ENCODE measurements at places on chromosomes 7 and 10. TPM values are rescaled to one million over a fixed set of nuclear protein-coding genes. Genes with fewer than 3 reads are reported as not detected.

- DNase-seq: no peak
Measured at GRCh38 chr7:100875356-100875751, 451 bp downstream of the SRRT start.

Gene STEAP4
- total RNA-seq: 2.1 TPM

Gene GIMAP2
- 0.85 TPM for total RNA-seq

DNA sequence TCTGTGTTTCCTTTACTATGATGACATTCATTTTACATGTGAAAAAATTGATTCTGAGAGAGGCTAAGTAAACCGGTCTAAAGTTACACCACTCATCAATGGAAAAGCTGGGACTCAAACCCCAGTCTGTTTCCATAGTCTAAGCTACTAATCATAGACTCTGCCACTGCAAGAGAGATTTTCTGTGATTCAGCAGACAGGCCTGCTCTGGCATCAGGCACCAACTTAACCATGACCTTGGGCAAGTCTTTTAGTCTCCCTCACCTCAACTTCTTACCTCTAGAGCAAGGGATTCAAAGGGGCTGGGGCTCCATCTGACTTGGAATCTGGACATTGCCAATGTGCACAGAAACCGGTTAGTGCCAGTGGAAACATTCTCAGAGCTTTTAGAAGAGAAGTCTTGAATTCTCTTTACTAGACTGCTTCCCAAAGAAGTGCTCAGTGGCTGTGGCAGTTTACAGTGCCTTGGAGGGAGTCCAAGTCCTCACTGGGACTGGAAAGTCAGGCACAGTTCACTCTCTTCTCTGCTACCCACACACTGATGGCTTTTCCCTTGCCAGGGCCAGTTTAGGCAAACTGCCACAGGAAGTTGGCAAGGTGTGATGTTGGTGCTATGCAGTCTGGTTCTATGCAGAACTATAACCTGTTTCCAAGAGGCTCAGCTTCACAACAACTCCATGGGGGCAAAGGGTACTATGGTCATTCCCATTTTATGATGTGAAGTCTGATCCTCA is 4.5 kb upstream of the BLNK start:
- DNase-seq: peak; percentile 83

Gene ETV1
- total RNA-seq: 2.3 TPM

DNA sequence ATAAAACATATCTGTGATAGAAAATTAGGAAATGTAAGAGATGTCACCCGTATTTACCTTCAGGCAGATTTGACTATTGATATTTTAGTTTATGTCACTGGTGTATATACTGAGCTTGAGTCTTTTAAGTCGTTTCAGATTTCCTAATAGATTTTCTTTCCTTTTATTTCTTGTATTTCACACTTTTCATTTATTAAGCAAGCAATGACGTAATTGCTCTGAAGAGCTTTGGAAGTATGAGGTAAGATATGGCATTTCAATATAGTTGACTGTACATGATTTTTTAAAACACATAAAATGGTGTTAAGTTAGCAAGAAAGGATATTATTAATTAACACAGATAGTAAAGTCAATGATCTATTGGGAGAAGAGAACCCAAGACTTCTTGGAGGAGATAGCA is 652.6 kb downstream of the SORCS1 start:
- DNase-seq: no peak

Gene CTNNA3
- total RNA-seq: under 0.01 TPM

DNA sequence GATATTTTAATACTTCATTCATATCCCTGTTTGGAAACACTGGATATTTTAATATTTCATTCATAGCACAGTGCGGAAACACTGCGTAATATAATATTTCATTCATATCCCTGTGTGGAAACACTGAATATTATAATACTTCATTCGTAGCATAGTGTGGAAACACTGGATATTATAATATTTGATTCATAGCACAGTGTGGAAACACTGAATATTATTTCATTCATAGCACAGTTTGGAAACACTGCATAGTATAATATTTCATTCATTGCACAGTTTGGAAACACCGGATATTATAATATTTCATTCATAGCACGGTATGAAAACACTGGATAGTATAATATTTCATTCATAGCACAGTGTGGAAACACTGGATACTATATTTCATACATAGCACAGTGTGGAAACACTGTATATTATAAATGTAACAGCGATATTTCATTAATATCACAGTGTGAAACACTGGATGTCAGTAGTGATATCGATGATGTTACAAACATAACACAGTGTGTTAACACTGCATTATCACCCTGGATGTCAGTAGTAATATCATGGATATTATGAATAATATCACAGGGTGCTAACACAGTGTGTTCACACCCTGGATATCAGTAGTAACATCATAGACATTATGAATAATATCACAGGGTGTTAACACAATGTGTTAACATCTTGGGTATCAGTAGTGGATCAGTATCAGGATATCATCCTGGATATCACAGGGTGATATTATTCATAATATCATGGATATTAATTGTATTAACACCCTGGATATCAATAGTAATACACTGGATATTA is 2.9 kb upstream of the TMEM225B start:
- DNase-seq: no peak

DNA sequence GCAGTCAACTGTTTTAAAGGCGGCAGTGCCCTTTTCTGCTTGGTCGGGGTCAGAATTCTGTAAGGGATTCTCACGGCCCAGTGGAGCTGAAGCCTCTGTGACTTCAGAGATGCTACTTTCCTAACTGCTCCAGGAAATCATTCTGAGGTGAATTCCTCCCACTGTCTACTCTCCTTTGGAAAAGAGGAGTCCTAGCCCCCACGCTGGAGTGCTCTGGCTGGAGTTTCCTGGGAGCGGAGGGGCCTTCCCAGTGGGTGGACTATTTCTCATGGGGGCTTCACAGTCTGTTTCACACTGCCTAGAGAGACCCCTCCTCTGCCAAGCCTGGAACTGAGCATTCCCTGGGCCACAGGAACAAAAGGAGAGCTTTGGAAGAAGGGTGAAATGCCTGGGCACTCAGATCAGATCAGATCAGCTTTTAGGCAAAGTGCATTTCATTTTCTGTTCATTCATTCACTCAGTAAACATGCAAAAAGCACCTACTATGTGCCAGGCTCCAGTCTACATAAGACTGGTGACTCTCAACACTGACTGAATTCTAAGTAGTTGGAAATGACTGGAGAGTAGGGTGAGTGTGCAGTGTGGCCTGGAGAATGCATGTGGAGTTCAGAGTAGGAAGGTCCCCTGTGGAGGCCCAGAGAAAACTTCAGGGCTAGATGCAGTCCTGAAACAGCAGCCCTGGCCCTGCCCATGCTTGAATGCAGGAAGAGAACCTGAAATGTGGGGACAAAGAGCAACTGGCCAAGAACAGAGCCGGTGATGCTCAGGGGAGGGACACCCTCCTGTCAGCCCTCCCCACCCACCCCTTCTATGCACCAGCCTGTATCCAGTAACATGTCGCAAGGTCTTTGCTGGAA is 12.2 kb downstream of the ZNF488 start:
- DNase-seq: no peak

DNA sequence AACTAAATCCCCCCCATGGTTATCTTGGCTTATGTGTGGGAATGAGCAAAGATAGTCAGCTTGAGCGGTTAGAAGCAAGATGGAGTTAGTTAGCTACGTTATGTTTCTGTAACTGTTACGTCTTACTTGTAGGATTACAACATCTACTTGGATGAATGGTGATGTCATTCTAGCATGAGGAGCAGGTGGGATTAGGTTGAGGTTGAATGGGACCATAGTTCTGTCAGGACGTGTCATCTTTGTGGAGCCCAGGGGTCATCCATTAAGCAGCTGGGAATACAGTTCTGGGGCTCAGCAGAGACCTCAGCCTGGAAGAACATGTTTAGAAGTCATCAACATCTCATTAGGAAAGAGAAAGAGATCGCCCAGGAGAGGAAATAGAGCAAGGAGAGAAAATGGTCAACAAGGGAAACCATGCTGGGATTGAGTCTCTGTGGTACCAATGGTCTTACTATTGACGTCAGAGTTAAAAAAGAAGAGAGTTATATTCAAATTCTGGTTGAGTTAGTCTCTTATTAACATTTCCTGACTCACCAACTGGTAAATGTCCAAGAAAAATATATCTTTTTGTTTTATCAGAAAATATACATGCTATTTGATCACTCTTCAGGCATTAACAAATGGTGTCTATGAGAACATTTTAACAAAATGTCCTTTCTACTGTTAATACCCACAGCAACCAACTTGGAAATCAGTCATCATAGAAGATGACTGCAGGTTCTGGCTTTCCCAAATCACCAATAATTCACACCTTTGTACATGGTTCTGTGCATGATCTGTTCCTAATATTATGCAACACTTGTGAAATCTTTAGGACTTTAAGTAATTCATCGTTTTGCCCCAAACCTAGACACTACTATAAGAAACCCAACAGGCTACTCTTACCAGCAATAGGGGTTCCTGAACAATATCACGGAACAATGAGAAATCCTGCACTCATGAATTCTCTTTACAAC is 96.9 kb downstream of the KIAA1217 start:
- no peak for DNase-seq

Gene MLXIPL
- not detected for total RNA-seq

- DNase-seq: no peak
Measured at GRCh38 chr10:97096261-97097083, 89.3 kb downstream of the SLIT1 start.

DNA sequence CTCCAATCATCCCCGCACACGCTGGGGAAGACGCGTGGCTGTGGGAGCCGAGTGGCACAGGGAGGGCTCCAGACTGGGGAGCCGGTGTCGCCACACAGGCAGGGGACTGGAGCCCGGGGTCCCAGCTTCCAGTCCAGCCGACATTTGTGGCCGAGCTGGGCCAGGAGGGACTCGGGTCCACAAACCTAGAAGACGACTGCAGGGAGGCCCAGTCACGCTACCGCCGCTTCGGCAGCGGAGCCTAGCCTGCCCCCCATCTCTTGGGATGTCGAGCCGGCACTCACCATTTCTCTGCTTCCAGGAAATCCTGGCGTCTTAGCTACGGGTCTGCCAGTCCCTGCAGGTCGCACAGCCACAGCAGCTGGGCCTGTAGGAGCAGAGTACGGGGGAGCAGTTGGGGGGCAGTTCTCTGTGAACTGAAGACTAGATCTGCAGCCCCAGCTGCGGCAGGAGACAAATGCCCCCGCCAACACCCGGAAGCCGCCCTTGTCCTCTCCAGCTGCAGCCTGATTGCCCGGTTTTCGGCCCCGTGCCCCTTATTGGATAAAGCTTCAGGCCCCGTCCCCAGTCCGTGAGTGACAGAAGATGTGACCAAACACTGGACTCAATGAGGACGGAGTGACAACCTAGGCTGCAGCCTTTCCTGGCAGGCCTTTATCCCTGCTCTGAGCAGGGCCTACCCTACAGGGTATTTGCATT is 270.7 kb downstream of the ZNF33B start:
- DNase-seq: peak; percentile 76

Data from renal cortical epithelial cell (primary cell).